GM12891 (cell line): ENCODE measurements at places on chromosomes 16 and 17.

- no peak for DNase-seq
Observed at GRCh38 chr17:38867968-38868816, 1.7 kb upstream of the LASP1 start.

DNA sequence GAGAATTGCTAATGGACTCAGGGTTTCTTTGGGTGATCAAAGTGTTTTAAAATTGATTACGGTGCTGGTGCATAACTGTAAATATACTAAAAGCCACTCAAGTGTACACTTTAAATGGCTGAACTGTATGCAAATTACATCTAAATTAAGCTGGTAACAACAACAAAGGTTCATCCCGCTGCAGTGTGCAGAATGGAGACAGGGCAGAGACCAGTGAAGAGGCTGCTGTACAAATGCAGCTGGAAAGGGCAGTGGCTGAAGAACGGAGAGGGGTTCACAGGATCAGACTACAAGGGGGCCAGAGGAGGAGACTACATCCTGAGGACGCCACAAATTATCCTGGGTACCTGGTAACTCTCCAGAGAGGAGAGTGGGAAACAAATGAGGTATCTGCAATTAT is 9.0 kb upstream of the ITGAE start:
- no peak for DNase-seq

DNA sequence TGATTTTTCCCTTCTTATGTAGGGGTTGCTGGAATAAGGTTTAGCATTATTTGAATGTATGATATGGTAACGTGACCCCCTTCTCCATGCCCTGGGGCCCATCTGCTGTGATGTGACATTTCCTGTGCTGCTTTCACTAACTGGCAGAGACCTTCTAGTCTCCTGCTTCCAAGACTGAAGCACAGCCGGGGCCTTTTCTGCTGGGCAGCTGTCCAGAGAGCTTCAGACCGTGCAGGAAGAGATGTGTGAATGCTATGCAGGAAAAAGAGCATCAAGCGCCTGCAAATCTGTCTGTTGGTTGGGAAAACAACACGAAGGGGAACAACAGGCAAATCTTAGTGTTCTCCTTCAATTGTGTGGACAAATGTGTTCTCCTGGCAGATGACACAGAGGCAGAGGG is 128.5 kb downstream of the SPACA3 start:
- no peak for DNase-seq

- no peak for DNase-seq
Observed at GRCh38 chr17:78020717-78021108, 62.2 kb downstream of the TNRC6C start.

- no peak for DNase-seq
Observed at GRCh38 chr16:89936508-89936907, 12.0 kb upstream of the DEF8 start.

- DNase-seq, result no peak
Observed at GRCh38 chr16:1821861-1822611, 4.6 kb downstream of the HAGH start.

- DNase-seq, result no peak
Observed at GRCh38 chr17:80891397-80892018, 100.1 kb upstream of the CHMP6 start.

DNA sequence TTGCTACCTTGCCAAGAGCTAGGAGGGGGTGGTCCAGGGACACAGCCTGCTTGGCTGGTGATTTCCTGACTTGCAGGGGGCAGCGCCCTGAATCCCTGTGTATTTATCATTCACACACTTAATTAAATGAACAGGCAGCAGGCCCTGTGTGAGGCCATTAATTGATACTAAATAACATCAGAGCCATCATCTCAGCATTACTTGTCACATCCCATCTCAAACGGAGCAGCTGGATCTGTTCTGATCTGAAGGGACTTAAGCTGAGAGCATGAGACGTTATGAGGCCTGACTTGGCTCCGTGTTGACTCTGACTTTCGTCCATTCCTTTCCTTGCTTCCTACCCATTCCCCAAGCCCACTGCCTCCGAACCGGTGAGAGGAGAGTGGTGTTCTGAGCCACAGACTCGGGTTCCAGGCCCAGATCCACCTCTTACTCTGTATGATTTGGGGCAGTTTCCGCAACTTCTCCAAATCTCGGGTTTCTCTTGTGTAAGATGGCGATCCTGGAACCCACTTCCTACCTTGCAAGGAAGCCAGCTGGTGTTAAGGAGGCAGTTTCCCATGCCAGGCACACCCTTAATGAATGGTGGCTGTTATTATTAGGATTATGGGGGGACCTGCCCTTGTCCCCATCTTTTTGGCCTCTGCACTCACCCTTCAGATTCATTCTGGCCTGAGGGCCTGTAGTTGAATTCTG is 33.8 kb downstream of the CACNA1G start:
- DNase-seq, result no peak

GRCh38 chr16:12439399-12440227 is 364.1 kb downstream of the CPPED1 start:
- no peak for DNase-seq

DNA sequence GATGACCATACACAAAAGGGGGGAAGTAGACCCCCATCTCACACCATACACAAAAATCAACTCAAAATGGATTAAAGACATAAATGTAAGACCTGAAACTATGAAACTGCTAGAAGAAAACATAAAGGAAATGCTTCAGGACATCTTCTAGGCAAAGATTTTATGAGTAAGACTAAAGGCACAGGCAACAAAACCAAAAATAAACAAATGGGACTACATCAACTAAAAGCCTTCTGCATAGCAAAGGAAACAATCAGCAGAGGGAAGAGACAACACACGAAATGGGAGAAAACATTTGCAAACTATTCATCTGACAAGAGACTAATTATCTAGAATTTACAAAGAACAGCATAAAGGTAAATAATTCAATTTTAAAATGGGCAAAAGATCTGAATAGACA is 152.1 kb downstream of the AXIN2 start:
- no peak for DNase-seq

DNA sequence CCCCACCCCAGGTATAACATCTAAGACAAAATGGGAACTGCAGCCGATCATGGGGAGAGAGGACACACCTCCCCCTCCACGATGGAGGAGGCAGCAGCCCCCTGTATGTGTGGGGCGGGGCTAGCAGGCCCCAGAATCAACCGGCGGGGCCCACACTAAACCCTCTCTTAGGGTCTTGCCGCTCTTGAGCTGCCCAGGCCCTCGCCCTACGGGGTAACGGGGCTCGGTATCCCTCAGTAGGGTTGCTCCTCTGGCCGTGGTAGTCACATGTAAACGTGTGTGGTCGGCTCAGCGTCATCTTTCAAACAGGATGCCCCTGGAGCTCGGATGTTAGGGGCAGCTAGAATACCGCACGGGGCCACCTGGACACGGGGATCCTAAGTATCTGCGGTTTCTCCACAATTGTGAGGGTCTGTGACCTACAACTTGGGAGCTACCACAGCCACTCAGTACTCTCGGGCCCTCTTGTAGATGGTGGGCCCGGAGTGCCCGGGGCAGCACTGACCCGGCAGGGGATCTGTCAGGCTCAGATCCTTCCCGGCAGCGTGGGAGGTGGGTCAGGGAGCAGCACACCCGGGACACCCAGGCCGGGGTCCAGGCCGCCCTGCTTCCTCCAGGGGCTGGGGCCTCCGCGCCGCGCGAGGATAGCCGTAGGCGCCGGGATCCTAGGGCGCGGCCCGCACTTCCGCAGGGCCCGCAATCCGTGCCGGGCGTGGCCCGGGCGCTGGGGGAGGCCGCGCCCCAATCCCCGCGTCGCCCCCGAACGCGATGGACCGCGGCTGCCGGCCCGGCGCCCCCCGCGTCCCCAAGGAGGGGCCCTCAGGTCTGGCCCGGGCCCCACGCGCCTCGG is 781 bp downstream of the ARHGDIA start:
- DNase-seq, result no peak

DNA sequence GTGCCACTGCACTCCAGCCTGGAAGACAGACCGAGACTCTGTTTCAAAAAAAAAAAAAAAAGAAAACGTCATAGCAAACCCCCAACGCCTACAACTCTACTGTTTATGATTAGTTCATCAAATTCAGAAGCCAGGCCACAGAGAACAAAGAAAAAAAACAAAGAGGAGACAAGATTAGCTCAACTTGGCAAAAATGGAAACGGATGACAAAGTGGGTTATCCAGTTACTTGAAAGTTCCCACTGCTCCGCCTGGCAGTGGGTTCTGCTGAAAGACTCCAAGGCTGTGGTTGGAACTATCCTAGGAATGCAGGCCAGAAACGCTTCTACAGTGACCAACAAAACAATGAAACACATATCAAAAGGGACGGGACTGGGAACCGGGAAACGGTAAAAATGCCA is 53.1 kb downstream of the MRM3 start:
- DNase-seq, result no peak

DNA sequence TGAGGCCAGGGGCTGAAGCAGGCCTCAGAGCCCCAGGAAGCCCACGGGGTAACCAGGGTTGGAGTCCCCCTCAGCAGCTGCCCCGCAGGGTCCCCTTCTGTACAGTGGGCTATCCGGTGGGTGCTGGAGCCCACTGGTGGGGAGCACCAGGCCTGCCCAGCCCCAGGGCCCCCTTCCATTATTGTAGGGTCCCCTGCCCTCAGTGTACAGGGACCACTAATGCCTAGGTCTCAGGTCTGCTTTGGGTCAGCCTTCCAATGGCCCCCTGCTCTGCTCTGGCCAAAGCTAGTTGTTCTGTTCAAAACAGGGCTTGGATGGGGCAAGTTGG is 1.1 kb downstream of the ADAM11 start:
- no peak for DNase-seq

DNA sequence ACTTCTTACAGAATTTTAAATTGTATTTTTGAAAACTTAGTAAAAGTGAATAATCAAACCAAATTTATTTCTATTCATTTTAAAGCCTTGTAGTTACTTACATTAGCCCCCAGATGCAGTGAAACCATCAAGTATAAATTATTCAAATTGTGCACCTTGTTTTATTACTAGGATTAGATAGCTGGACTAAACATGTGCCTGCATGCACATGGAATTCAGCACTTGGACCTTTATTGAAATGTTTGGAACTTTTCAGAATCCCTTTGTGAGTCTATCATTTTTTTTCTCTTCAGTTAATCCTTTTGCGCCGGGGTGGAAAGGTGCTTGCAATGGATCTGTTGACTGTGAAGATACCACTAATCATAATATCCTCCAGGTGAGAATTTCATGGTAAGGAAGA is 4.7 kb downstream of the ZPBP2 start:
- no peak for DNase-seq

DNA sequence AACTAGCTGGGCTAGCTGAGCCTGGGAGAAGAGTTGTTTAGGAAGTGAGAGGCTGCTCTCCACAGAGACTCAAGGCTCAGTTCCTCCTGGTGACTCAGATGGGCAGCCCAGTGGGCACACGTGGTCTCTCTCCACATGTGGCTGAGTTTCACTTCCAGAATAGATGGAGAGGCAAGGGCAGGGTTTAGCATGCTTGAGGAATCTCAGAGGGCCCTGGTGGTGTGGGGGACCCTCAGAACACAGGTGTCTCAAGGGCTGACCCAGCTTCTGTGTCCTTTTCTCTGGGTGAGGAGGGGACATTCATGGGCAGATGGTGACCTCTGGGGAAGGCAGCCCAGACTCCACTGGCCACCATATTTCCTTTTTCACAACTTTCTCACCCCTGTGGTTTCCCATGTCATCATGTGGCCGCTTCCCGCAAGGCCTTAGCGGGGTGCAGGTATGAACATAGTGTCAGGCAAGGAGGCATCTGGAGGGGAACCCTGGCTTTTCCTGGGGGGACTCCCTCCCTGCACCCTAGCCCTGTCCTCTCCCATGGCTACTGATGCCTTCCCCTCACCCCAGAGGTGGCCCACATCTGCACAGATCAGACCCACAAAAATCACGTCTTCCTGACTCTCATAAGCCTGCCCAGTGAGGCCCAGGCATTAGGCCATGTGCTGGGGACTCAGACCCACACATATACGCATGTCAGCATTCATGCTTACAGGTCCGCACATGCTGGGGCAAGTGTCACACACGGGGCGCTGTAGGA is 3.3 kb downstream of the GRN start:
- peak; percentile 71 for DNase-seq

GRCh38 chr17:44906010-44906646 is 6.9 kb upstream of the EFTUD2 start:
- no peak for DNase-seq
